Left cardiac atrium (tissue), 4 donors: ENCODE measurements at places on chromosomes 3 and 15.
A peak's percentile ranks its signal among the peaks of the same experiment; 100 is the strongest.

- DNase-seq: no peak
Measured at GRCh38 chr3:179542375-179542774, 20.4 kb upstream of the ACTL6A start.

DNA sequence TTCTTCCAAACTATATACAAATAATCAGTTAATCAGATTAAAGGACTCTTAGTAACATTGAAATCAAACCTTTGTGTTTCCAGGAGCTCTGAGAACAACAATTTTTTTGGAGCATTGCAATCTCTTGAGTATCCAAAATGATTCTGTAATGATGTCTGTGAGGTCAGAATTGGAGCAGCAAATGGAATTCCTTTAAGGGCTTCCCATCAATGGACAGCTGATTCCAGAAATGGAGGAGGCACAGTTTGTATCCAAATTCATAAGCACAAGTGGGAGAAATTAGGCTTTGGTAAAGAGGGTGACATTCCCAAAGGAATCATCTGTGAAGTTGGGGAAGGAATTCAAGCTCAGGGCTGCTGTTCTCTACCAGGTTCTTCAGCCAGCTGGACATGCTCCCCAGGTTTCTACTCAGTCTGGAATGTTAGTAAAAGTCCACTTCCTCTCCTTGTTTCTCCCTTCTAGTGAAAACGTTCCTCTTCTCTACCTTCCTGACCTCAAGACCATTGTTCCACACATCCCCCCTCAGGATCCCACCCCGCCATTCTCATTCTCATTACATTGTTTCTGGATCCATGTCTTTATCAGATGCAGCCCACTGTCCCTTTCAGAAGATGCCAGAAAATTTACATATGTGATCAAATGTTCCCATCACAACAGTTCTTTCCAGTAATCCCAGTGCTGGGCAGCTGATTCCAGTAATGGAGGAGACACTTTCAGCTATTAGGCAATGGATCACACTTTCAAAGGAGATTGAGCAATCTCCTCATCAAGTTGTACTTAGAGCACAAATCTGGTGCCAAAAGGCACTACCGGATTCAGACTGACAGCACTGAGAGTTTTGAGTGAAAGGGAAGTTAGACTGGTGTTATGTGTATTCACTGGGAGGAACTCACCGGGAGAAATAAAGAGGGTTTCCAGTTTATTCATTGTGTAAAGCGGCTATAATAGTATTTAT lies 391.3 kb upstream of the TPRG1 start:
- peak; percentile 41 for DNase-seq

DNA sequence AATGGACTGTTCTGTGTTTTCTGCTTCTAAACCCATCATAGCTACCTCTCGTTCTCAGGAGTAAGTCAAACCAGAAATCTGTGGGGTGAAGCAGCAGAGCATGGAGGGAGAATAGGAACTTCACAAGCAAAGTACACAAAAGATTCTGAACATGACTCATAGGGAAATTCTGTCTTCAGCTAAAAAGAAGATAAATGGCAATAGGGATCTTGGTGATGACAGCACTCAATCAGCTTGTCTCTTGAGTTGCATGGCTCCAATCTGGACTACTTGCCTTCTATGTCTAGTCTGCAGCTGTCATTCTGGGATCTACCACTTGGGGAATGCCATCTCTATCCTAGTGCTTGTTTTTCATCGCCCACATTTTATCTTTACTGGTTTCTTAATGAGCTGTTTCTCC lies 13.5 kb upstream of the GRAMD1C start:
- DNase-seq: no peak

- no peak for DNase-seq
Measured at GRCh38 chr3:46712191-46713049, 5.2 kb downstream of the PRSS50 start.

GRCh38 chr3:179309225-179310078 lies 13.4 kb upstream of the ZNF639 start:
- DNase-seq: no peak

DNA sequence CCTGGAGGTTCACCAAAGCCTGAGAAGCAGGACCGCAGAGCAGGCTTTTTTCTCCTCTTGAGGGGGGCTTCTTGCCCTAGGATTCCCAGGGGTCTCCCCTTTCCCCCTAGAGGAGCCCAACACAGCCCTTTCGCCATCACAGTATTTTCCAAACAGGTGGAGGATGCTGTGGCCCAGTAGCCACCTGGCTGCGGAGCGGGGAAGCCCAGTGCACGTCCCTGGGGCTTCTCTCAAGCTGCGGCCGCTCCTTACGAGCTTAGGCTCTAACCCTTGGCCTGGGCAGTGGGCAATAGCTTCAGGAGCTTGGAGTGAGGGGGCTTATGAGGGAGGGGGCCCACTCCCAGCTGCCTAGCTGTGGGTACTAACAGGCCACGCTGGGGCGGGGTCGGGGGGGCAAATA lies 11.6 kb upstream of the DLL4 start:
- no peak for DNase-seq

GRCh38 chr3:20809356-20809755 lies 623.4 kb upstream of the SGO1 start:
- DNase-seq: no peak

DNA sequence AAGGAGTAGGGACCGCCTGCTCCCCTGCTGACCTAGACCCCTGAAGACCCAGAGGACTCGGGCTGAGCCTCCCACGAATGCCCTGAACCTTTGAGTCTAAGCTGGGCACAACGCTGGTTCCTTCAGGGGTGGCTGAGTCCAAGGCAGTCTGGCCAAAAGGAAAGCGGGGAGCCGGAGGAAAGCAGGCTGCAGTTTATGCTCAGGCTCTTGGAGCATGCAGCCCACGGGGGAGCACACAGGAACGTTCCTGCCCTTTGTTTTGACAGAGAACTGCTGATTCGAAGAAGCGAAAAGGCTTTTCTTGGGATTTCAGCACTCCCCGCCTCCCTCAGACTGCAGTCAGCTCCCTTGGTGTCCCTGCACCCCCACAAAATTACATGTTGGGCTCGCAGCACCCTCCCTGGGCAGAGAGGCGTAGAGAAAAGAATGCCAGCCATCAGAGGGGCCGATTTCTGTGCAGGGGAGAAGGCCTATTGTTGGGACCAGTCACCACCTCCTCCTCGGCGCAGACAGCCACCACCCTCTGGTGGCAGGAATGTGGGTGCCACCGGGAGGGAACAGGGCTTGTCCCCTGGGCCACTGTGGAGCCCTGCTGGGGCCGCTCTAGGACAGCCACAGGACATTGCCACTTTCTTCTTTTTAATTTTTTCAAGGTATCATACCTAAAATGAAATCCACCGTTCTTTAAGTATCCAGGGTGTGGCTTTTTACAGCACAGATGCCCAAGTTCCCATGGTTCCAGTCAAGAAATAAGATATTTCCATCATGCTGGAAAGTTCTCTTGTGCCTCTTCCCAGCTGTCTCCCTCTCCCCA lies 72.2 kb downstream of the SMAD6 start:
- peak; percentile 82 for DNase-seq

DNA sequence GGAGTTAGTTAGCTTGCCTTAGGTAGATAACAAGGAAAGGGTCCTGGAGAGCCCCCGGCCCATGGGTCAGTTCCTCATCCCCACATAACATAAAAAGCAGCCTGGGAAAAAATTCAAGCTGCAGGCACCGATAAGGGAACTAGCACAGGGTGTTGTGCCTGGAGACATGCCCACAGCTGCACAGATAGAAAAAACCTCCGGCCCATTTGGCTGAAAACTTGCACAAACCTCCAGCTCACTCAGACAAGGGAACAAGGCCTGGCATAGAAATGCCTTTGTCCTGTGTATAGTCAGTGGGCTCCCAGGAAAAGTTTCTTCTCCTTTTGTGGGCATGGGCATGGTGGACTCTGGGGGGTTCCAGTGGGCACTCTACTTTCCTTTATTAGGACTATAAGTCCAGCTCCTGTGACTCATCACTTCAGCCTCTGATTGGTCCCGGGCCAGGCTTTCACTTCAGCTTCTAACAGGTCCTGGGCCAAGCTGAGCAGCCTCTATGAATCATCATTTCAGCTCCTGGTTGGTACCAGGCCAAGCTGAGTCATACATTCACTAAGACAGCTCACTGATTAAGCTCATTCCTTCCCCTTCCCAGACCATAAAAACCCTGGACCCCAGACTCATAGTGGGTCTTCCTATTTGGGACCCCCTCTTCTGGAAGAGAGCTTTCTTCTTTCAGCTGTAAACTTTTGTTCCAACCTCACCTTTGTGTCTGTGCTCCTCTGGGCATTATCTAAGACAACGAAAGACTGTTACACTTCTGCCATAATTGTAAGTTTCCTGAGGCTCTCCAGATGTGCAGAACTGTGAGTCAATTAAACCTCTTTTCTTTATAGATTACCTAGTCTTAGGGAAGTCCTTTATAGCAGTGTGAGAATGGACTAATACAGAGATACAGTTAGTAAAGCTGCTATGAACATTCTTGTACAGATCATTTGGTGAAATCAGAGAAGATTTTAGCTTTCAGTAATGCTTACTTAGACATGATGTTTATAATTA lies 348.0 kb upstream of the DPPA4 start:
- peak; percentile 87 for DNase-seq

GRCh38 chr3:47034868-47035489 lies 55.5 kb downstream of the NBEAL2 start:
- DNase-seq: no peak

GRCh38 chr3:10292505-10293419 lies at the start of gene GHRL:
GHRL (minus strand) TSS chr3:10292947; CDS start chr3:10290180, 2,767 bp downstream.
- DNase-seq: no peak

DNA sequence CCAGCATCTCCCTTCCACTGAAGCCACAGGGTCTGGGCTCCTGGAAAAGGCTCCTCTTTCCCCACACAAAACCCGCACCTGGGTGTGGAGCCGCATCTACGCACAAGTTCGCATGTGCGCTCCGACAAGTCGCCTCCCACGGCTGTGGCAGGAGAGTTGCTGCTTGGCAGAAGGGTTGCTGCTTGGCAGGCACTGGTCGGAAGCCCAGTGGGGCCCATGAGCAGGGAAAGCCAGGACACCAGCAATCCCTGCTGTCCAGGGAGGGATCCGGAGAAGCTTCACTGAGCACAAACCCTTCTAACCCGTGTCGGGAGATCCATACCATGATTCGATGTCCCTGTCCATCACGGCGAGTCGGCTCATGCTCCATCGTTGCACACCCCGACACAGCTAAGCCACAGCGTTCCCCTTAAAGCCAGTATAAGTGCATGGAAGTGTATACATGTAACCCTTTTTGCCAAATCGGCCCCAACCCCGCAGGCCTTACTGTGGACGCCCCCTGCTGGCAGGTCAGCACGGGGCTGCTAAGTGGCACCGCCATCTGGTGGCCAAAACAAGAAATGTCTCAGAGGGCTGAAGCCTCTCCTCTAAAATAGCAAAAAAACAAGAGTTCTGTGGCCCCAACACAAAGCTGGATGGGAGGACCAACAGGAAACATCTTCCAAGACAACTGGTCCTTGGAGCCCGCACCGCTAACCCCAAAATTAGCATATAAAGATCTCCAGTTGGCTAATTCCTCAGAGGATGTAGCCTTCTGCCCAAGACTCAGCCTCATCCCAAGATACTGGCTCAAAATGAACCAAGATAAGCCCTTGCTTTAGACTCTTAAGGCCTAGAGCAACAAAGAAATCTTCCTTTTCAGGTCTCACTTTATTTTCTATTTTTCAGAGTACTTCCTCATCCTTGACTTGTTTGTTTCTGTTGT lies 8.3 kb downstream of the ANKRD63 start:
- DNase-seq: peak; percentile 81

DNA sequence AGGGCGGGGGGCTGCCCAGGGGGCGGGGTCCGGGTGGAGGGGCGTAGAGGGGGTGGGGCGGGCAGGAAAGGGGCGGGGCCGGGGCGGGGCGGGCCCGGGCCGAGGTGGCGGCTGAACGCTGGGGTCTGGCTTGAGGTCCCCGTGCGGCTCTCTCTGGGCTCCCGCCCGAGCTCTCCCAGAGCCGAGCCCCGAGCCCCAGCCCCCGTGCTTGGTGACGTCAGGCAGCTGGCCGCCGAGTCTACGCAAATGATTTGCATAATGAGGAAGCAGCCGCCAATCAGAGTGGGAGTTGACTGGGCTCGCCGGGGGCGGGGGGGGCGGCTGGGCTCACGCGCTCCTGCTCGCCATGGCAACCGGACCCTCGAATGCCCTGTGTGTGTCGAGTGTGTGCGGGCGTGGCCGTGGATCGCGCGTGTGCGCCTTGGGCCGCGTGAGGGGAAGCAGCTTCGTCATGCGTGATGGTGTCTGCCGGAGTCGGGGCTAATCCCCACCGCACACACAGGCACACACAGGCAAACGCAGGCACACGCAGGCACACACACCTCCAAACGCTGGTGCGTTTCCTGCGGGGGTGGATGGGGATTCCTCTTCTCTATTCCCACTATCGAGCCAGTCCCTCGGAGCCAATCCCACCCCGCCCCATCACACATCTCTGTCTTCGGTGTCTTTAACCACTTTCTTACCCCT lies at the start of gene CELF6:
CELF6 (minus strand) TSS at position 173 of the 687 bp plus-strand sequence. CDS start 283 bp downstream, outside the sequence.
- peak; percentile 86 for DNase-seq

DNA sequence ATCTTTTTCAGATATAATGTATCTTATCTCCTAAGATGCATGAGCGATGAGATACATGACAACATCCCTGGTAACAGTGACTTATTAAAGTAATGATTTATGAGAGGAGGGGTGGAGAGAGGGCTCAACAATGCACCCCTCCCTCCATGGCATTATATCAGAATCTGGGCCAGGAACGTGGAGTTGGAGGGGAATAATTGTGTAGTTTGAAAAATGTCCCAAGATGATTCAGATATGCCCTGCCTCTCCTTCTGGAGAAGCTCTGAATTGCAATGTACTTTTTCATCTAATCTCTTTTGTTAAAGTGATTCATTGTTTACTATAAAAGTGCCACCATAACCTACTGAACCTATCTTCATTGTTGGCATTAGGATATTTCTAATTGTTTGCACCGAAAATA lies 86.5 kb downstream of the FRMD4B start:
- DNase-seq: no peak

DNA sequence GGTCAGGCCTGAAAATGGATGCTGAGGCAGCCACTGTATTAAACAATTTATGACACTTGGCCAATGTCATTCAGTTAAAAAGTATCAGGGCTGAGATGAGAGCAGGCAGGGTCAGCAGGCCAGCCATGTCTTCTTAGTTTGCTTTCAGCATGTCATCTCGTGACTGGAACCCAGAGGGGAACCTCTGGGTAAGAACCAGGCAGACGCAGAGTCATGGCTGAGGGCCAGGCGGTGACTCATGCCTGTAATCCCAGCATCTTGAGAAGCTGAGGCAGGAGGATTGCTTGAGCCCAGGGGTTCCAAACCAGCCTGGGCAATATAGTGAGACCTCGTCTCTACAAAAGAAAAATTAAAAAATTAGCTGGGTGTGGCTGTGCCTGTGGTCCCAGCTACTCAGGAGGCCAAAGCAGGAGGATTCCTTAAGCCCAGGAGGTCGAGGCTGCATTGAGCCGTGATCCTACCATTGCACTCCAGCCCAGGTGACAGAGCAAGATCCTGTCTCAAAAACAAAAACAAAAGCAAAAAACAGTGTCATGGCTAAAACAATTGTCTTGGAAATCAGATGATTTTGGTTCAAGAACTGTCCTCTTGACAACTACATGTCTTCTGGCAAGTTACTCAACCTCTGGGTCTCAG lies 11.7 kb downstream of the BCL2L10 start:
- peak; percentile 79 for DNase-seq
